Astrocyte (in vitro differentiated cells and primary cell): ENCODE measurements at places on chromosomes 2 and 18.

DNA sequence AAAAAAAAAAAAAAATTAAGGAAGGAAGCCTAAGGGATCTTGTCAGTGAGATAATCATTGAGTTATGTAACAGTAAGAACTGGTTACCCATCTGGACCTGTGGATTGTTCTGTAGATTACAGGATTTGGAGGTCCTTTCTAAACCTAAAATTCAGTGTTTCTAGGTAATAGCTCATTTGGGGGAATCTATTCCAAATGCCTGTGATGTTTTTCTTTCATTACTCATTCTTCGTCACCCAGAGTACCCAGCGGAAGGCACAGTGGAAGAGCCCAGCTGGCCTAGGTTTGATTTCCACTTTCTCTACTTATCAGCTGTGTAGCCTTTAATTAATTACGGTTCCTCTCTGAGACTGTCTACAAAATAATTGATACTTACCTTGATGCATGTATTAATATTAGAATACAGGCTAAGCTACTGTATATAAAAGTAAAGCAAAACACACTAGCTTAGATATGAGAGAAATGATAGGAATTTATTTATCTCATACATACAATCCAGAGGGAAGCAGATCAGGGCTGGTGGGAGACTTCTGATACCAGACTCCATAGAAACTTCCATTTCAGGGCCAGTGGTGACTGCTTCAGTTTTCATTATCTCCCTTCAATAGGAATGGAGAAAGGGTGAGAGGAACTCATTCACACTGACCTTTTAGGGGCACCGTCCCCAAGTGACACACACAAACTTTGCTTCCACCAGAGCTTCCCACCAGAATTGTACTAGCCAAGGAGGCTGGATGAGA is 115.8 kb upstream of the NOSTRIN start:
- peak; percentile 66 for DNase-seq

- DNase-seq = no peak
These were observed 31.2 kb downstream of the NGEF start for GRCh38 chr2:232981767-232982360.

GRCh38 chr2:215565897-215566296 is 130.0 kb upstream of the FN1 start:
- DNase-seq = peak; percentile 10

DNA sequence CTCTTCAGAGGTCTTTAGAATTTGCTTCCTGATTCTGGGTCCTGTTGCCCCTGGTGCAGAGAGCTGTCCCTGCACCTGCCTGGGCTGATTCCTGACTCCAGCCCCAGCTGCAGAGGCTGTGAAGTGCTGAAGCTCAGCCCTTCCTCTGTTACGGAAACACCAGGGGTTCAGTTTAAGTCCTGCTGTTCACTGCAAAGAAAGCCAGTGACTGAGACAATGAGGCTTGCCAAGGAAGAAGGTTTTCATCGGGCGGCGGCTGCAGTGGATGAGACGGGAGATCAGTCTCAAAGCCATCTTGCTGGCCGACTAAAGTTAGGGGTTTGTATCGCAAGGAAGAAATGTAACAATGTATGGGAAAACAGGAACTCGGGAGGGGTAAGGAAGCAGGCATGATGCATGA is 142.4 kb upstream of the ZNF236 start:
- DNase-seq = no peak

DNA sequence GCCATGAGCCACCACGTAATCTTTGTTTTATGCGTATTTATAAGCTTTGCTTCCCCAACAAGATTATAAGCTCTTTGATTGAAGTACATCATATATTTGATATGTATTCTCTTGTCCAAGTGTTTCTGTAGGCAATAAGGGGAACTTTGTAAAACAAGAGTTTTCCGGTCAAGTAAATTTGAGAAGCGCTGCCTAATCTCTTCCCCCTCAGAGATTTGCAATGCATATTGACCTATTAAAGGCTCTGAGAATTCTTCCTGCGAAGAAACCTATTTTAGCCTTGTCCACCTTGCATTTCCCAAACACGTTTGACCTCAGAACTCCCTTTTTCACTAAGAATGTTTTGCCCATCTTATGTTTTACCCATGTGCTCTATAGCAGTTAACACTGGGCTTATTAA is 26.9 kb upstream of the CASP10 start:
- DNase-seq = no peak

DNA sequence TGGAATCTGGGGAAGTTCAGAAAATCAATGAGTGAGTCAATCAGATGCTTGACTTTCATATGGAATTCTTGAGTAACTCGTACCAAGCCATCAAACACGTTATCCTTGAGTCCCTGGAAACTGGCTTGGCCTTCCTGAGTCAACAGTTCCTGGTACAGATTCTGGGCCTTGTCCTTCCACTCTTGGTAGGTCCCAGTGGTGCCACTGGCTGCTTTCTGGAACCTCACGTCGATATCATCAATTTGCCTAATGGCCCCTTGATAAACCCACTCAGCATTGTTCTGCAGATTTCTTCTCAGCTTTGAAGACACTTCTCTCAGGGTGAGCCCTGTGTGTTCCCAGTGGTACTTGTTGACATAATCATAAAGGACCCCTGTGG is 41.1 kb downstream of the APOB start:
- no peak for DNase-seq

DNA sequence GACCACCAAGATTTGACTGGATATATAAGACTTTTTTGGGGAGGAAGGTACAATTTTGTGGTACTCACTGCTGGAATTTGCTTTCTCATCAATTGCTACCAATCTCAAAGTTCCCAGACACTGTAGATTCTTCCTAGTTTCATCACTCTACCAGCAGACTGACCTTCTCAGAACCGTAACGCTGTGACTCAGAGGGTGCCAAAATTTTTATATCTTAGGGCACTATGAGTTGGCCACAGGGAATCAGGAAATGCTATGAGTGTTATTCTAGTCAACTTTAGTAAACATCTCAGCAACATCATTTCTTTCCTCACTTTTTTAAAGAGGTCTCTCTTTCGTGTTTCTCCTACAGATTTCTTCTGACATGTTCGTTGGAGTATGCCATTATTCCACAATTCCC is 499.0 kb downstream of the TMX3 start:
- DNase-seq = peak; percentile 61

DNA sequence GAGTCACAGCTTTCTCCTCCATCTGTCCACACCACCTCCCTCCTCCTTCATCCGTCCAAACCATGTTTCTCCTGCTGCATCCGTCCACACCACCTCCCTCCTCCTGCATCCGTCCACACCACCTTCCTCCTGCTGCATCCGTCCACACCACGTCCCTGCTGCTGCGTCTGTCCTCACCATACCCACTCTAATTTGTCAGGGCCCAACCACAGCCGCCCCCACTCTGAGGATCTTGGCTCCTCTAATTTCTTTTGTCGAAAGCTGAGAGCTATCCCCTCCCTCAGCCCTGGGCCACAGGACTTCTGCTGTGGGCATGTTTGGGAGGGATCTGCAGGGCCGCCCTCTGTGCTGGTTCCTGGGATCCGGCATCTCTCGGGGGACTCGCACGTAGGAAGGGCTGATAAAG is 67.4 kb downstream of the TPO start:
- no peak for DNase-seq
